ENCODE measurements at places on chromosomes 3 and 15.

DNA sequence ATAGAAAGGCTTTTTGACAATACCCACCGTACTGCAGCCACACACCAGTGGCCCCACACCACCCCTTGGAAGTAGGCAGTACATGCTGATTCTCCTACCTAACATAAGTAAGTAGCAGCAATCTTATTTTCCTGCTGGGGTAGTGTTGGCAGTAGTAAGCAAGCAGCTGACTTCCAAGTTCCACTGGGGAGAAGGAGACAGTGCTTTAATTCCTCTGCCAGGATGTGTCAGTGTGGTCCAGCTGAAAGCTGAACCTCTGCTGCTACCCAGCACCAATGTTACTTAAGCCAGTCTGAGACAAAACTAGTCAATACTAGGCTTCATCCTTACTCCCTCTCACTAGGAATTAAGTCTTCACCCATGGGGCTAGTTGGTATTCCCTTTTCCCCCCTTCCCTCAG lies 74.7 kb downstream of the DZIP3 start:
- DNase-seq: no peak

DNA sequence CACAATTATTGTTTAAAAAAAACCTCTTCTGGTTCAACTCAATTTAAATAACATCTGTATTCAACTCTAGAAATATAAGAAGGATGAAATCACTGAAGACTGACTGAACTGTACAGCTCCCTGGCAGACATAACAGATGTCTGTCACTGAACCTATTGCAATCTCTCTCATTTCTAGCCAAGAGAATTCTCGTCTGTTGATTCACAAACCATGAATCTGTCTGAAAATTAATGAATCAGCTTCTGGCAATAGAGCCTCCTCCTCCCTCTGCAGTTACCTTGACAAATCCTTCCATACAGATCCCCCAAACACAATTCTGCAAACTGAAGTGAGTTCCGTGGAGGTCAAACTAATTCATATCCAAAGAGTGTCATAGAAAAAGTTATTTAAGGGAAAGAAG lies 561.4 kb downstream of the PYDC2 start:
- DNase-seq: no peak

DNA sequence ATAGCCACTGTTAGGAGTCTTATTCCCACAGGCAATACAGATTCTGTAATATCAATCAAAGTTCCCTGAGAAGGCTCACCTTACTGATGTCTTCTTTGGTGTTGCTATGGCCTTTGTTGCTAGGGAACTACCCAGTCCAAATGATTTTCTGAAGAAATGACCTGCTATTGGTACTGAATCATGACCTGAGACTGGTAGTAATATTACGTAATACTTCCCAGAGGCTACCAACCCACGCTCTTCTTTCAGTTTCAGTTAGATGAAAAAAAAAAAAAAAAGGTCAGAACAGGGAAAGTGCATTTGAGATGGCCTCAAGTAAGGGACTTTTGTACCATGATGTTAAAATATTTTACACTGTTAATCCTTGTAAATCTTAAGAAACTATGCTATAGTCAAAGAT lies 1092.5 kb upstream of the EPHA6 start:
- no peak for DNase-seq

GRCh38 chr3:157532529-157533297 lies 29.5 kb upstream of the VEPH1 start:
- peak; percentile 73 for DNase-seq

DNA sequence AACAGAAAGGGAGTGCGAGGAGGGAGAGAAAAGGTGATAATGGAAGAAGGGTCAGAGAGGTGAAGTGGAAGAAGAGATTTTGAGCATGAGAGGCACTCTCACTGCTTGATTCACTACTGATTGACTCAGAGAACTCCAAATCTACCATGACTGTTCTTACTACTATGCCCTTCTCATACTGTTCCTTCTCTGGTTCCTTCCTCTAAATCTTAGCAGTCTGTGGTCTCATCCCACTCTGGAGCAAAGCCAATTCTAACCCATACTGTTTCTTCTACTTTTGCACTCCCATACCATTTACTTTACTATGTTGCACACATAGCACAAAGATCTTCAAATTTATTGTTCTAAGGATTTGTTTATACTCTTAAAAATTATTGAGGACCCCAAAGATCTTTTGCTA lies 100.8 kb downstream of the DTWD1 start:
- DNase-seq: no peak

GRCh38 chr3:16395212-16395611 lies 118.3 kb downstream of the RFTN1 start:
- DNase-seq: no peak

GRCh38 chr3:179743913-179744312 lies 91.1 kb downstream of the USP13 start:
- no peak for DNase-seq

- peak; percentile 63 for DNase-seq
These were observed 3.2 kb downstream of the ANP32A start for GRCh38 chr15:68817304-68818065.

DNA sequence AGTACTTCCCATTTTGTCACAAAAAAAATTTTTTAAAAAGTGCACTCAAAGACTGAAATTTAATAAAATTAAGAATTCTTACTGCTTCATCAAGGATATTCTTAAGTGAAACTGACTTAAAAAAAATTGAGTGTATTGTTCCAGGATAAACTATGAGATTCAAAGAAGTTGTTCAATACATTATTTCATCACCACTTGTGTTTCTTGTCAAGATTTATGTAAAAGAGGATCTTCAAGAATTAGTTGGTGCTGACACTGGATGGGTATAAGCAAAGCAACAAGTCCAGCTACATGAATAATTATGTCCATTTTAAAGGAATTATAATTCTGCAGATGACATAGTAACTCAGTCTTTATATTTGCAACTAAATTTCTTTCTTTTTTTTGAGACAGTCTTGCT lies 4.3 kb upstream of the AP4E1 start:
- DNase-seq: no peak
